ENCODE measurements at places on chromosomes 4 and X. TPM values are rescaled to one million over a fixed set of nuclear protein-coding genes. Genes with fewer than 3 reads are reported as not detected.

Gene ZDHHC15
- total RNA-seq, result not detected

Gene ITM2A
- not detected for total RNA-seq

Gene F8A1
- total RNA-seq, result 1.1 TPM

Gene CXorf65
- not detected for total RNA-seq

Gene MAGEB3
- total RNA-seq, result not detected

Gene TCEAL3
- 13.1 TPM for total RNA-seq

DNA sequence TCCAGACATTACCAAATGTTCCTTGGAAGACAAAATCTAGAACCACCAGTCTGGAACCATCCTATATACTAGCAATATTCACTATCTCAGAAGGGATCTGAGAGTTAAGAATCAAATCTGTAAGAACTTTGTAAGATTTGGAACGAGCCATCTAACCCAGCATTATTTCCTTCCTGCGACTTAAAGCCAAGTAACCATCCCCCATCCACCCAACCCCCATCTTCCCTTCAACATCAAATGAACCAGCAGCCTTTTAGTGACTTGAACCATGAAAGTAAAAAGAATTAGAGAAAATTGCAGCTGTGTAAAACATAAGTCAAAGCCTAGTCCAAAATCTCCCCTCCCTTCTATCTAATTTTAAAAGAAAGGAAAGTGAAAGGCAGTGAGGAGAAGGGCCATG is 15.6 kb downstream of the RBM47 start:
- DNase-seq, result no peak

- DNase-seq, result no peak
These were observed 425.9 kb downstream of the RPA4 start for GRCh38 chrX:97309487-97310116.

- DNase-seq, result no peak
These were observed 11.9 kb upstream of the SEL1L3 start for GRCh38 chr4:25874655-25875054.

DNA sequence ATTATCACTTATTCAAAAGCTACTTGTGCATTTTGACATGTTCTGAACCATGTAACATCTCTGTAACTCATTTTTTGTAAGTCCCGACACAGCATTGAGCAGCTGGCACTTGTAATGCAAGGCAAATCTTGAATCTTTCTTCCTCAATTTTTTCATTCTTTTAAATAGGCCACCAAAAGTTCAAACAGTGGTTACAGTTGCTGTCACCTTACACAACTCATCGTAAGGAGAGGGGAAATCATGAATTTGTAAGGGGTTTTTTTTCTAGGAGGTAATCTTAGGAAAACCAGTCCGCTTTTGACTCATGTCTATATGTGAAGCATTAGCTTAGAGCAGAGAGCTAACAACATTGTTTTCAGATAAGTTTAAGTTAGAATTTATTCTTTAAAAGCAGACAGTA is 124.5 kb downstream of the PDLIM5 start:
- no peak for DNase-seq

DNA sequence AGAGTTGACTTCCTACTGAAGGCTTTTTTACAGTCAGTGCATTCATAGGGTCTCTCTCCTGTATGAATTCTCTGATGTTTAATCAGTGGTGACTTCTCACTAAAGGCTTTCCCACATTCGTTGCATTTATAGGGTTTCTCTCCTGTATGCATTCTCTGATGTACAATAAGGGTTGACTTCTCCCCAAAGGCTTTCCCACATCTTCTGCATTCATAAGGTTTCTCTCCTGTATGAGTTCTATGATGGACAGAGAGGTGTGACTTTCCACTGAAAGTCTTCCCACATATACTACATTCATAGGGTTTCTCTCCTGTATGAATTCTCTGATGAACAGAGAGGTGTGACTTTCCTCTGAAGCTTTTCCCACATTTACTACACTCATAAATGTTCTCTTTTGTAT is 45.2 kb downstream of the ZNF674 start:
- no peak for DNase-seq

- peak; percentile 81 for DNase-seq
These were observed 54.4 kb downstream of the FAT1 start for GRCh38 chr4:186669159-186669731.

DNA sequence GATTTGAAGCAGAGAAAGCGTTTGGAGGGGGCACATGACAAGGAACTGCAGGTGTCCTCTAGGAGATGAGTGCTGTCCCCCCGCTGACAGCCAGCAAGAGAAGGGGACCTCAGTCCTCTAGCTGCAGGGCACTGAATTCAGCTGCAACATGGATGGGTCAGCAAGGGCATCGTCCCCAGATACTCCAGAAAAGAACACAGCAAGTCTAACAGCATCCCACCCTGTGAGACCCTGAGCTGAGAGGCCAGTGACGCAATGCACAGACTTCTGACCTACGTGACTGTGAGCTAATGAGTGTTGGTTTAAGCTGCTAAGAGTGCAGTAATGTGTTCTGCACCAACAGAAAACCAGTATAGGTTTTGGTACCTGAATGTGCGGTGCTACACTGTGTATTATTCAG is 11.6 kb upstream of the CENPVL2 start:
- DNase-seq, result no peak

GRCh38 chrX:12989461-12989860 is 14.6 kb downstream of the TMSB4X start:
- DNase-seq, result peak; percentile 13

GRCh38 chrX:36241397-36241796 is 321.9 kb downstream of the CFAP47 start:
- no peak for DNase-seq

DNA sequence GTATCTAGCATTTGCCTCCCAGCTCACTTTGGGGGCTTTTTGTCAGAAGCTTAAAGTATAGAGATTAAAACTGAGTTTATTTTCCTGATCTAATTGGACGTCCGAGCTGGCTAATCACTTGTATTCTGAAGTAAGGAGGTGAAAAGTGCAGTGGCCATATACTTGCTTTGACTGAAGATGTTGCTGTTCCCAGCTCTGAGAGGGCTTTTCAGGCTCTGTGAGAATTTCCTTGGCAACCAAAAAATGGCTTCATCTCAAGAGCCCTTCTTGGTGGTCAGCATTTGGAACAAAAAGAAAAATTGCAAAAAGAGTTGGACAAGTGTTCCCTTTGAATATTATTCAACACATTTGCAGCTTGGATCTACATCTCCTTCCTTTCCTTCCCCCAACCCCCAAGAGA is 67.0 kb downstream of the SLC4A4 start:
- no peak for DNase-seq

DNA sequence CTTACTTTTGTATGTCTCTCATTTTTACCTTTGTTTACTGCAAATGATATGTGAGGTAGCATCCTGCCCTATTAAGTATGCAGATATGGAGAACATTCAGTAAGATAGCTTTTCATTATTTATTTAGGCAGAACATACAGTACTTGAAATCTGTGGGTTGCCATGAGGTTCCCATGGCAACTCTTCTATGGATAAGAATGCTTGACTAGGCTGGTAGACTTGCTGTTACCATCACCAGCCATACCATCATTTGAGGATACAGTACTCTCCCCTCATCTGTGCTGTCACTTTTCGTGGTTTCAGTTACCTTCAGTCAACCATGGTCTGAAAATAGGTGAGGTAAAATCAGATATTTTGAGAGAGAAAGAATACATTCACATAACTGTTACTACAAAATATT is 56.7 kb downstream of the NAF1 start:
- DNase-seq, result no peak

DNA sequence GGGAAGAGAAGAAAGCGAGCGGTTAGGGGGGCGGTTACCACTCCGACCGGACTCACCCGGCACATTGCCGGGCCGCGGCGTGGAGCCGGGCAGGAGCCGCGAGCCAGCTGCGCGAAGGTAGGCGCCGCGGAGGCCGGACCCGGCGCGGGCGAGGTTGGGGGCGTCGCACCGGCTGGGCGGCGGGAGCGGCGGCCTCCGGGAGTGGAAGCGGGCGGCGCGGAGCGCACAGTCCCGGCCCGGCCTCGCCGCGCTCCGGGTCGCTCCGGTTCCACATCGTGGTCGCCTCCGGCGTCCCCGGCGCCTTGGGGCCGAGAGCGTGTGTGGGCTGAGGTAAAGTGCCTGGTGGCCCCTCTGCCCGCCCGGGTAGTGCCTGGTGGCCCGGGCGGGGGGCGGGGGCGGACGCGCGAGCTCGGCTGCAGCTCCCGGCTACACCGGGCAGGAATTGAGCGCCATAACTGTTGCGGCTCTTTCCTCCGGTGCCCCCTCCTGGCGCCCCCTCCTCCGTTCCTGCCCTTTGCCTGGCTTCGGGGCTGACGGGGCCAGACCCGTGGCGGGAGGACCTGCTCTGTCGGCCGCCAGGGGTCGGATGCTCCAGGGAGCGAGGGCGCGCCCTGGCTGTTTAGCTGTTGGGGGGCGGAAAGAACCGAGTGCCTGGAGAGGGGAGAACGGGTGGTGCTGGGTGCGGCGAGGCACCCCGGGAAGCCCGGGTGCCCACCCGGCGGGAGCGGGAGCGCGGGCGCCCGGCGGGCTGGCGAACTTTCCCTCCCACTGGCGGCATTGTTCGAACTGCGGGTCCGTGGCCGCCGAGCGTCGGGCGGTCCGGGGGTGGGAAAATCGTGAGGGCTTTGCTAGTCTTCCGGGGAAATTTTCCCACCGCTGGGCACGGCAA is 626 bp downstream of the JADE3 start:
- DNase-seq, result peak; percentile 14

DNA sequence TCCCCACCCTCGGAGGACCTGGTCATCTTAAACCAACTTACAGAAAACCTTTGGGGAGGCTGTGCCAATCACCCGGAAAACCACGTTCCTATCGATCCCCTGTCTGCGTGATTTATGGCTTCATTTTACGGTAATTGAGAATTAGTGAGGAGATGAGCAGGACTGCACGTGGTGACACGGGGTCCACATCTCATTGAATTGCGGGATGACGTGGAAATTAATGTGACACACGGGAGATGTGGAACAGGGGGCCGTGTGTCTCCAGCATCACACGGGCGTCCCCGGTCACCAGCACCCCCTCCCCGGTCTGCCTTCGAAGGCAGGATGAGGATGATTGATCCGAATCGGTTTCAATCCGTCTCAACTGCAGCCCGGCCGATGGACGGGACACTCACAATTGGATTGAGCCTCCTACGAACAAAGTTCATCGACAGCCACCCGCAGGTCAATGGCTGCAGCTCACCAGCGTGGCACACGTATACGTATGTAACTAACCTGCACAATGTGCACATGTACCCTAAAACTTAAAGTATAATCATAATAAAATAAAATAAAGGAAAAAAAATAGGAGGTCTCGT is 160.3 kb downstream of the SHOX start:
- no peak for DNase-seq

DNA sequence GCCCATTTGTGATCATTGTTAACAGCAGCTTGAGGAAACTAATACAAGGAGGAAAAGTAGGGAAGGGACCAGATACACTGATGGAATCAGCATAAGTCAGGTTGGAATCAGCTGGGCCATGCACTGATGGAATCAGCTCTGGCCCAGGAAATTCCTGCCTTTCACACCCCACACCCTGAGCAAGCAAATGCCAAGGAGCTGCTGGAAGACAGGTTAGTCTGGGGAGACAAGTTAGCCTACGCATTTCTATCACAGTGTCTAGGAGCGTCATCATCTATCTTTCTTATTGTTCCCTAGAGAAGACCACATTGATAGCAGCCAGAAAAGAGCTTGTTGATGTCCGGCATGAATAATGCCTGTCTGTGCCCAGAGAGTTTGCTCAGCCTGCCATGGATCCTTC is 16.2 kb upstream of the CEP135 start:
- no peak for DNase-seq

GRCh38 chrX:123486297-123486696 is 246.6 kb downstream of the THOC2 start:
- no peak for DNase-seq

GRCh38 chr4:75565481-75565880 is 9.6 kb downstream of the ODAPH start:
- DNase-seq, result no peak

- no peak for DNase-seq
These were observed 644.4 kb downstream of the STPG2 start for GRCh38 chr4:97498875-97499274.

GRCh38 chr4:3468154-3468553 is 5.0 kb downstream of the DOK7 start:
- no peak for DNase-seq

DNA sequence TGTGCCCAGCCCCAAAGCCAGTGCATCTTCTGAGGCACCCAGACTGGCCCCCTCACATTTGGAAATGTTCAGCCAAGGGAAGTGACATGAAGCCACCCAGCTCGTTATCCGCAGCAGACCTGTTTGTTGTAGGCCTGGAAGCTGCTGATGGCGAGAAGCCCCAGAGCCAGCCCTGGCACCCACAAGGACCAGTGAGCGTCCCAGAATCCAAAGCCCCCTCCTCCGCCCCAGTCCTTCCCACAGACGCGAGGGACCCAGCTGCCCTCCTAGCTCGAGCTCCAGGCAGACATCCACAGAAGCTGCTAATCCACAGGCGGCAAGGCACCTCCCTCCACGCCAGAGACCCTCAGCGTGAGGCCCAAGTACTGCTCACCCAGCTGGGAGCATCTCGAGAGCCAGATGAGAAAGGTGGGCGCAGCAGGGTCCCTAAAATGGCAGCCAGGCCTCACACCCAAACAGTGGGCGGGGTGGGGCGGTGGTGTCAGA is 7.4 kb downstream of the ABLIM2 start:
- no peak for DNase-seq

DNA sequence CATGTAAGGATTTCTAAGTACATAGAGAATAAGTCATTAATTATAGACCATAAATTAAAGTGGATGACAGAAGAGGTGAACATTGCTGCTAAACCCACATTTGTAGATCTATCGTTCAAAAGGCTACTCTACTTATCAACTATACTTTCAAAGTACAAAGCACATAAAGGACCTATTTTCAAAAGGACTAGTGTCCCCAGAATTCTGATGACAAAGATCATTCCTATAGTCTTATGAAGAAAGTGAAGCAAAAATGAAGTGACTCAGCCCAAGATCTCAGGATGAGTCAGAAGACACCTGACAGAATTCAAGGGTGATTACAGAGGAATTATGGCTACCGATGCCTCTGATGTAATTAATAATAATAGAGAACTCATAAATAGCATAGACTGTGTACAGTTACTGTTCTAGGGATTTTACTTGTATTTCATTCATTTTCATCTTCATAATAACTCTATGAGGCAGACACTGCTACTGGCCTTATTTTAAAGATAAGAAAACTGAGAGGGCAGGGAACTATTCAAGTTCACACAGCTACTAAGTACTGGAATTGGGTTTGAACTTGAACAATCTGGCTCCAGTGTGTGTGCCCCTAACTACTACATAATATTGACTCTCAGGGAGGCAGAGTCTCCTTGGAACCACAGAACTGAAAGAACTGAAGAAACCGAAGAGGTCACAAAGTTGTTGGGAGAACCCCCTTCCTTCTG is 17.1 kb downstream of the USP46 start:
- peak; percentile 79 for DNase-seq

- DNase-seq, result no peak
These were observed 57.6 kb upstream of the CLNK start for GRCh38 chr4:10741961-10742699.

- no peak for DNase-seq
These were observed 36.0 kb upstream of the MXD4 start for GRCh38 chr4:2297606-2298531.

DNA sequence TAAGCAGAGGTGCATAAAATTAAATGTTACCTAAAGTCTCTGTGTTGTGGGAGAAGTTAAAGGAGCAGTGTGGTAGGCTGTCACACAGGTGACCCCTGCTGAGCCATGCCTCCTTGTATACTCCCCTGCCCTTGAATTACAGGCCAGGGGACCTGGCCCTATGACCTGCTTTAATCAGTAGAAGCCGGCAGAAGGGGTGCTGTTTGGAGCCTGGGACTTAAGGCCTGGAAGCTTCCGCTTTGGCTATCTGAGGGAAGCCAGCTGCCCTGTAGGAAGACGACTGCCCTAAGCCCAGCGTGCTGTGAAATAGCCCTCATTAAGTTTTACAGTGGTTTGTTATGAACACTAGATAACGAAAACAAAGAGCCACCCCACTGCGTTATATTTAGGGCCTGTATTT is 34.1 kb downstream of the SPINK2 start:
- no peak for DNase-seq
